HL-60 (cell line): ENCODE measurements at places on chromosomes 16 and 17.
A peak's percentile ranks its signal among the peaks of the same experiment; 100 is the strongest.

GRCh38 chr16:46991729-46992704 is 18.5 kb upstream of the DNAJA2 start:
- DNase-seq, result no peak

GRCh38 chr16:9008601-9009260 is 45.0 kb upstream of the USP7 start:
- DNase-seq, result peak; percentile 64

DNA sequence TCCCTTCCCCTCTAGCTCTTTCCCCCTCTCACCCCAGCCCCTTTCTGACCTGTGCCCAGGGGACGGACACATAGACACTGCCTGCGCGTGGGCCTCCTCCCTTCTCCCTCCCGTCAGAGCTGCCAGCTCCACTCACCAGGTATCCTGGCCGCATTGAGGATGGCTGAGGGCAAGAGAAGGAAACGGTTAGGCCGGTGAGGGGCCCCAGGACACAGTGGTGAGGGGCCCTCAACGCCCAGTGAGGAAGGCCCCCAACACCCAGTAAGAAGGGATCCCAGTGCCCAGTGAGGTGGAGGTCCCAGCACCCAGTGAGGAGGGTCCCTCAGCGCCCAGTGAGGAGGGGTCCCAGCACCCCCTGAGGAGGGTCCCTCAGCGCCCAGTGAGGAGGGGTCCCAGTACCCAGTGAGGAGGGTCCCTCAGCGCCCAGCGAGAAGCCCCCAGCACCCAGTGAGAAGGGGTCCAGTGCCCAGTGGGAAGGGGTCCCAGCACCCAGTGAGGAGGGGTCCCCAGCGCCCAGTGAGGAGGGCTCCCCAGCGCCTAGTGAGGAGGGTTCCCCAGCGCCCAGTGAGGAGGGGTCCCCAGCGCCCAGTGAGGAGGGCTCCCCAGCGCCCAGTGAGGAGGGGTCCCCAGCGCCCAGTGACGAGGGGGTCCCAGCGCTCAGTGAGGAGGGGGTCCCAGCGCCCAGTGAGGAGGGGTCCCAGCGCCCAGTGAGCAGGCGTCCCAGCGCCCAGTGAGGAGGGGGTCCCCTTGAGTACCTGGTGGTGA is 1.1 kb downstream of the PRSS22 start:
- DNase-seq, result no peak

- DNase-seq, result no peak
Measured at GRCh38 chr17:70298929-70299531, 129.7 kb downstream of the KCNJ2 start.
